ENCODE measurements at places on chromosomes 7 and 10.

GRCh38 chr7:6121141-6121540 lies 90.0 kb downstream of the ANKRD61 start:
- no peak for DNase-seq

DNA sequence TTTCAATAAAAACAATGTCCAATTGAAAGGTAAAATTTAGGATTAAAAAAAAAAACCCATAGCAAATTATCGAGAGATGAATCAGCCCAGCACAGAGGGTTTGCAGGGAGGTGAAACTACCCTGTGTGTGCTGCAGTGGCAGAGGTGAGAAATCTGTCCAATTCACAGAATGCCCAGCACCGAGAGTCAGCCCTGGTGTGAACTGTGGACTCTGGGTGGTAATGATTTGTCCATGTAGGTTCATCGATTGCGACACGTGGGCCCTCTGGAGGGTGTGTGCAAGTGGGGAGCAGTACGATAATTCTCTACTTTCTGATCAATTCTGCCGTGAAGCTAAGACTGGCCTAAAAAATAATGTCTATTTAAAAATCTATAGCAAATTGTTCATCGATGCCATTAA lies 94.5 kb upstream of the PFKP start:
- no peak for DNase-seq

GRCh38 chr7:159195946-159196345 lies 51.3 kb upstream of the VIPR2 start:
- no peak for DNase-seq

DNA sequence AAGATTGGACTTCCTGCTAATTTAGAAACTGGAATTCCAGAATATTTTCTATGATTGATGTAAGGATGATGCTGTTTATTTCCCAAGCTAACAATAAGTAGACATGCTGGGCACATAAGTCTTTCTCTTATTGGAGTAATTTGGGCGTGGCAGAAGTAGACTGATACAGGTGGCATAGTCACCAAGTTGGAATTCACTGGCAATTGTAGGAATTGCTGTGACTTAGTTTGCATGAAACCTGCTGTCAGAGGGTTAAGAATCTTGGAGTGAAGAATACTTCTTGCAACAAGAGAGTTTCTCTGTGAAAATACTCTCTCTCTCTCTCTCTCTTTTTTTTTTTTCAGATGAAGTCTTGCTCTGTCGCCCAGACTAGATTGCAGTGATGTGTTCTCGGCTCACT lies 569.7 kb downstream of the REEP3 start:
- DNase-seq, result no peak

GRCh38 chr7:32221056-32221455 lies 150.8 kb upstream of the PDE1C start:
- no peak for DNase-seq

DNA sequence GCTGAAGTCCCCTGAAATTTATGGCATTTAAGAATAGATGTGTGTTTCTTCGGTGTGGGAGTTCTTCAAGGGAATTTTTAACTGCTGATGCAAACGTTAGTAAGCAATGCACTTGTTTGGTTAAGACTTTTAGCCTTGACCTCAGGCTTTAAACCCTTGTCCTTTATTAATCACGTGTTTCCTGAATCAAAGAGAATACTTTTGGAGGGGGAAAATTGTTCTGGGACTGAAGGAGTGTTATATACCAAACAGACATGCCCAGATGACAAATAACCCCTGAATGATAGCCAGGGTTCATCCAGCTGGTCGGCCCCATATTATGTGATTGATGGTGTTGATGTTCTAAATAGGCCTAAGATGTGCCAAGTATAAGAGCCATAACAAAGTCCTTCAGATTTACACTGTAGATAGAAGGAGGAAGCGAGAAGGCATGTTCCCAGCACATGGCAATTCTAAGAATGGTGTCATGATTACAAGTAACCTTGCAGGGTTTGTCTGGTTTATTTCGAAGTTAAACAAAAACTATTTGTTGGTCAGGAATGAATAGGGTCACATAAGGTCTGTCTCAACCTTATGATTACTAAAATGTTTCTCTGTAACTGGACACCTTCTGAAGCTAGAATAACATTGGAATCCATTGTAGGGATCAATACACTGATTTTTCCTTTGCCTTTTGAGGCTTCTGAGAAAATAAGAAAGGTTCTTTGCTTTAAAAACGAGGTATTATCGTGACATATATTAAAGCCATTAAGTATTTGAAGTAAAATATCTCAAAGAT lies 124.2 kb upstream of the SEM1 start:
- DNase-seq, result no peak

DNA sequence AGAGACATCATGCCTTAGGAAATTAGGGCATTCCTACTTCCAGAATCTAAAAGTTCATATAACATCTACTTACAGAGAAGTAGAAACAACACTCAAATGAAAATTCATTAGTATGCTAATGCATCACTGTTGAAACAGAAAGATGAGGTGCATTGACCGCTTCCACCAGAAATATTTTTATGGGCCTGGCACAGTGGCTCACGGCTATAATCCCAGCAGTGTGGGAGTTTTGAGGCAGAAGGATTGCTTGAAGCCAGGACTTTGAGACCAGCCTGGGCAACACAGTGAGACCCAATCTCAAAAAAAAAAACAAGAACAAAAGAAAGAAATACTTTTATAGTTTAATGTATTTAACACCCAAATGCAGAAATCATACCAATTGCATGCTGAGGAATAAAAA lies 220.9 kb downstream of the SKIDA1 start:
- DNase-seq, result no peak

DNA sequence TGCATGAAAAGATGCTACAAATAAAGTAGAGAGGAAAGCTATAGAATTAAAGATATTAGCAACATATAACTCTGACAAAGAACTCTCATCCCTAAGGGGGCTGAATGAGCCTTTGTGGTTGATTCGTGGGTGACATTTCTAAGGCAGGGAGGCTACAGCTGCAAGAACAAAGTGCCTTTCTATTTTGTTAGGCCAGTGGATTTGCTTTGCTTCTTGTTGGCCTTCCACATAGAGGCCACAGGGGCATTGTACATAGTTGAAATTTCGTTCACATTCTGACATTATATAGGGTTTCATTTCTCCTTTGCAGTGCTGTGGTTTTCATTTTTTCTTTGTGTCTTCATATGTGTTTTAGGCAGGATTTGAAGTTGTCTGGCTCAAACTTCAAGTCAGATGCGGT lies 819.2 kb upstream of the C7orf33 start:
- DNase-seq, result no peak

DNA sequence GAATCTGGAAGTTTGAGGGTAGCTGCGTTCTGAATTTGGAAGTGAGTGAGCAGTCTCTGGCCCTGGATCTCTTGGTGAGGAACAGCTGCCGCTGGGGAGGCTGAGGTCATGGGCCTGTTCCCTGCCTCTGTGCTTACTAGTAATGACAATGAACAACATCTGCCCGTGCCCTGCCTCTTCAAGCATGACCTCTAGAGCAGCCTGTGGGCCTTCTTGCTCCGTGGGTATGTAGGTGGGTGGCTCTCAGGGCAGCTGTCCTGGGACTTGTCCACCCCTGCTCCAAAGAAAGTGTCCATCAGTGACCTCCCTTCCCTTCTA lies 186.2 kb downstream of the CXCL12 start:
- DNase-seq, result no peak

- DNase-seq, result peak; percentile 82
Measured at GRCh38 chr10:92242910-92243671, 47.8 kb downstream of the CPEB3 start.

- no peak for DNase-seq
Measured at GRCh38 chr10:44394696-44395381, 9.9 kb upstream of the CXCL12 start.

GRCh38 chr7:19290066-19290465 lies 144.8 kb upstream of the FERD3L start:
- no peak for DNase-seq

DNA sequence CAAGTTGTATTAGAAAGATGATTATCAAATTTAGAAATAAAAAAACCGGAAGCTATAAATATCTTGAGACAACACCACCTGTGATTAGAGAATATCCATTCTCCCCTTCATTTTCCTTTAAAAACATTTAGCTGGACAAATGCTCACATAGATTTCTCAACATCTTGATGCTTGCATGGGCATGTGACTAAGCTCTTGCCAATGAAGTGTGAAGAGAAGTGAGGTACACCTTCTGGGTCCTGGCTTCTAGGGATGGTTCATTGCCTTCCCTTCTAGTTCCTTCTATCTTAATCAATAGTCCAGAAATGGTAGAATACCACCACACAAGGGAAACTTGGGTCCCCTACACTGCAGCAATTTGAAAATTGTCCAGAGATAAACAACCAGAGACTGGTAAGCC lies 41.0 kb downstream of the WAPL start:
- no peak for DNase-seq

DNA sequence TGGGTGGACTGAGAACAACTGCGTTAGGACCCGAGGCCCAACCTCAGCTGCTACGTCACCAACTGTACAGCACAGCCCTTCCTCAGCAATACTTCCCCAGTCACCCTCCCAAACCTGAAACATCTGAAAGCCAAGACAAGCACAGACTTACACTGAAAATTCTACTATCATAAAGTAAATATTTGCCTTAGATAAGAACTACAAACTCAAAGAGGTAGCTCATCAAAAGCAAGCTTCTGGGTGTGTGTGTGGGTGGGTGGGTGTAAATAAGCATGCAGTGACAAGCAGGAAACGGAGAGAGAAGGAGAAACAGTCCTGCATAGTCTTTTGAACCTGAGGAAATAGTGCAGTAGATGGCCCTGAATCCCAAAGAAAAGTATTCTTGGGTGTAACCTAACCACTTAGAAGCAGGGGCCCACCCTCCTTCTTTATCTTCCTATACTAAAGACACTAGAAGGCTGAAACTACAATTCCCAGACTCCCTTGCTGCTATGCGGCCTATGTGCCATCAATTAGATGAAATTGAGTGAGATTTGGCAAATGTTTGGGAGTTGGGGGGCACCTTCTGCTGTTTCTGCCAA lies 18.7 kb downstream of the SLC25A13 start:
- peak; percentile 75 for DNase-seq

GRCh38 chr7:2529161-2530070 lies 9.8 kb downstream of the LFNG start:
- no peak for DNase-seq

- DNase-seq, result no peak
Measured at GRCh38 chr10:25824050-25824449, 110.0 kb upstream of the MYO3A start.

DNA sequence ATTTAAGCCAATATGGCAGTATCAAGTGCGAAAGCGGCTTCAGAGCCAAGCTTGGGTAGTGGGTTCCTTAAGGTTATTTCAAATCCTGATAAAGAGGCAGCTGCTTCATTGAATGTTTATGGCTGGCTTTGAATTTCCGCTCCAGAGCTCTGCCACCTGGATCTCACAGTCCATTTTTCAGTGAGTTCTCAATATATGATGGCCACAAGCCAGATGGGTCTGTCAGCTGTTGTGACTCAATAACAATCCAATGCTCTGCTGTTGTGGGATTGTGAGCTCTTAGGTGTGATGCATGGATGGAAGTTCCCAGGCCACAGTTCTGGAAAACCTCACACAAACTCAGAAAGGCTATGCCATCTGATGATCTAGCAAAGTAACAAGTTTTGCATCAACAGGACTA lies 743.8 kb upstream of the LRRN3 start:
- no peak for DNase-seq

GRCh38 chr10:97765201-97765600 lies 6.6 kb downstream of the SFRP5 start:
- no peak for DNase-seq

DNA sequence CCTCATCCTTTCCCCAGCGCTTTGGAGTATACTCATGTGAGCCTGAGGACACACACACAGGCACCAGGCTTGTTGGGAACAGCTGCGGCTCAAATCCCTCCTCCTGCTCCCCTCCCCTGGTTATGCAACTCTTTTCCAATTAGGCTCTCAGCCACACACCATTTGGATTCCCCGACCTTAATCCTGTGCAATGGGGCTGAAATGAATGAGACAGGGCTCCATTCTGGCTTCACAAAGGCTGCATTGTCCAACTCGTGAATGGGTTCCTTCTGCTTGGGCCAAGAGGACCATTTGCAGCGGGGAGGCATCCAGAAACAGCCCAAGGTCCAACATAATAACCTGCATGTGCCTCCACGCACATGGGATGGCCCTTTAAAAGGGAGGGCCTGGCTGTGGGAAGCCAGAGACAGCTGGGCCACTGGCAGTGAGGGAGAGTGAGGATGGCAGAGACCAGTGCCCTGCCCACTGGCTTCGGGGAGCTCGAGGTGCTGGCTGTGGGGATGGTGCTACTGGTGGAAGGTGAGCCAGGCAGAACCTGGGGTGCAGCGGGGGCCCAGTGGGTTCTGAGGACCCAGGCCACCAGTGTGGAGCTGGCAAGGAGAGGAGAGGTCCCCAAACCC lies at the start of gene RGR:
RGR (plus strand) TSS at position 403 of the 620 bp plus-strand sequence; CDS start at position 441, 38 bp downstream.
- no peak for DNase-seq

DNA sequence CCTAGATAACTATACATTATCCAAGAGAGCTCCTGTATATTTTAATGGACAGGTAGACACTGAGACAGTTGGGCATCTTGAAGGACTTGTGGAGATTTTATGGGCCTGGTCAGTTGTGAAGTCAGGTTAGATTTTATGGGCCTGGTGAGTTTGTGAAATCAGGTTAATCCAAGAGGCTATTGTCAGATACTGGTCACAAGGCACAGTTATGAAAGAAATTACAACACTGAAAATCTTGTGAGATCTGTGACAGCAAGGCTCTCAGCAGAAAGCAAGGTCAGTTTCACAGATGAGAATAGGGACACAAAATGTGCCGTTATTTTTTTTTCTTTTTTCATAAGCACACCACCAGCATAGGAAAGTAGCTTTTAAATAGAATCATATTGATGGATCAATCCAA lies 167.6 kb downstream of the VTI1A start:
- no peak for DNase-seq

DNA sequence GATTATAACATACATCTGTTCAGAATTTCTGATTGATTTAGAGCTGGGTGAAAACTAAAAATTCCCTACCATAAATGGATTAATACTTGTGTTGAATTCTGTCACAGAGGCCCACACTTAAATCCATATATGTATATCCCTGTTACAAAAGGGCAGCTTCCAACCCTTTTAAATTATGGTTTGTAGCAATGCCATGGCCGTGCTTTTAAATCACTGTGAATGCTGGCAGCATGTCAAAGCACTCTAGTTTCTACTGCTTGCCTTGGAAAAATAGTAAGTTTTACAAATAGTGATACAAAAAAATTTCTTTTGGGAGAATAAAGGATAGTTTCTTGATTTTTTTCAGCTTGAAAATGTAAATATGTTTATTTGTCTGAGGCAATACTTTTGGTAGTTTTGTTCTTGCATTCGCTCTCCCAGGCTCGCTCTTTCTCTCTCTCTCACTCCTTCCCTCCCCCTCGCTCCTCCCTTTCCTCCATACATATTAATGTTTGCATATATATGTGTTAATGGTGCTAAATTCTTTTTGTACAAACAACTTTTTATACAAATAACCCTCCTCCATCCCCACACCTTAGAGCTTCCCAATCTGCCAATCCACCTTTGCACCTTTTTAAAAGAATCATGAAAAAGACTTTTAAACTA lies 29.8 kb downstream of the TES start:
- no peak for DNase-seq

- DNase-seq, result no peak
Measured at GRCh38 chr7:155885167-155886155, 73.2 kb upstream of the SHH start.

GRCh38 chr7:26865094-26865388 lies 651 bp upstream of the SKAP2 start:
- no peak for DNase-seq
